ENCODE measurements at places on chromosomes 16 and 17. TPM values are rescaled to one million over a fixed set of nuclear protein-coding genes. Genes with fewer than 3 reads are reported as not detected.

DNA sequence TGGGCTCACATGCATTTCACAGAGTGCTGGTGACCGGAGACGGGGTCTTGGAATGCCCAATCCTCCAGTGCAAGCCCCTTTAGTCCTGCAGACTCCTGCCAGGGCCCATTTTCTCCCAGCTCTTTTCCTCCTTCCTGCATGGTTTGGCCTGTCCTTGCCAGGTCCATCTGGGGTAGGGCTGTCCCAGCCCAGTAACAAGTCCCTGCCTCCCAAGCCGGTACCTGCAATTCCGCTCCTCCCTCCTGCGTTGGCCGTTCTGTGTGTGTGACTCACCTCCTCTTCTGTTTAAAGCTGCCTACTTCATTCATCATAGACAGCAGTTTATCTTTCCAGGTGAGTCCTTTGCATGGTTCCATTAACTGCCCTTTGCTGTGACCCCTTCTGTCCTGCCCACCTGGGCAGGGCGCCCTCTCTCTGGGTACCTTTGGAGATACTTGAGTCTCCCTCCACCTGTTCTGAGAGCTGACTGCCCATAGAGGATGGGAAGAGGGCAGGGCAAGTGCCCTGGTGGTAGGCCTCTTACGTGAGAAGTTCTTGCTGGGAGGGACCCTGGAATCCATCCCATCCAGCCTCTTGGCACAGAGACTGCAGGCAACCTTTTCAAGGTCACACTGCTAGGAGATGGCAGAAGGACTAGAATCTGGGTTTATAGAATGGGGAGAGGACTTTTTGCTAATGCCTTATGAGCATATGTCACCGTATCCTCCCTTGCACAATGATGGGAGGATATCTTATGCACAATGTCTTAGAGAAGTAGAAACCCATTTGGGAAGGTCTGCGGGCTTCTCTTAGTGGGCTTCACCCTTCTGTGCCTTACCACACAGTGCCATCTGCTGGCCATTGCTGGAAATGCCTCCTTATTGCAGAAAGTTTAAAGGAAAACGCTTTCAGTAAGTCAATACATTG, 29.7 kb upstream of the LGALS9 start:
- peak; percentile 72 for DNase-seq

- no peak for DNase-seq
Measured at GRCh38 chr17:63805591-63805990, 21.6 kb upstream of the PSMC5 start.

- DNase-seq: no peak
Measured at GRCh38 chr16:12113523-12114345, 137.2 kb downstream of the SNX29 start.

- DNase-seq: no peak
Measured at GRCh38 chr17:83026311-83026811, 53.0 kb upstream of the METRNL start.

GRCh38 chr17:75876190-75876937, 2.0 kb downstream of the TRIM47 start:
- peak; percentile 96 for DNase-seq

- DNase-seq: no peak
Measured at GRCh38 chr16:47780213-47780875, 319.2 kb downstream of the PHKB start.

- no peak for DNase-seq
Measured at GRCh38 chr17:35453171-35453570, 4.6 kb upstream of the SLFN13 start.

DNA sequence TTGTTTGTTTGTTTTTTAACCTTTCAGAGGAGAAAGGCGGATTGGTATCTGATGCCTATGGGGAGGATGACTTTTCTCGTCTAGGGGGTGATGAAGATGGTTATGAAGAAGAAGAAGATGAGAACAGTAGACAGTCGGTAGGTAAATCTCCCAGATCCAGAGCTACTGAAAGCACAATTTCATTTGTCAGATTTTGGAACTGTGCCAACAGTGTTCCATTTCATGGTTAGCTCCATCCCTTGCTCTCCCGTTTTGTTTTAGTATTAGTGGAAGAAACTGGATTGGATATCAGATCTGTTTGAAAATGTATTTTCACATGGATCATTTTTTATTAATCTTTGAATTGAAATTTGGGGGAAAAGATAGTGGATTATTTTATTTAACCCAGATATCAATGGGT, 1.4 kb downstream of the SAP30BP start:
- no peak for DNase-seq

DNA sequence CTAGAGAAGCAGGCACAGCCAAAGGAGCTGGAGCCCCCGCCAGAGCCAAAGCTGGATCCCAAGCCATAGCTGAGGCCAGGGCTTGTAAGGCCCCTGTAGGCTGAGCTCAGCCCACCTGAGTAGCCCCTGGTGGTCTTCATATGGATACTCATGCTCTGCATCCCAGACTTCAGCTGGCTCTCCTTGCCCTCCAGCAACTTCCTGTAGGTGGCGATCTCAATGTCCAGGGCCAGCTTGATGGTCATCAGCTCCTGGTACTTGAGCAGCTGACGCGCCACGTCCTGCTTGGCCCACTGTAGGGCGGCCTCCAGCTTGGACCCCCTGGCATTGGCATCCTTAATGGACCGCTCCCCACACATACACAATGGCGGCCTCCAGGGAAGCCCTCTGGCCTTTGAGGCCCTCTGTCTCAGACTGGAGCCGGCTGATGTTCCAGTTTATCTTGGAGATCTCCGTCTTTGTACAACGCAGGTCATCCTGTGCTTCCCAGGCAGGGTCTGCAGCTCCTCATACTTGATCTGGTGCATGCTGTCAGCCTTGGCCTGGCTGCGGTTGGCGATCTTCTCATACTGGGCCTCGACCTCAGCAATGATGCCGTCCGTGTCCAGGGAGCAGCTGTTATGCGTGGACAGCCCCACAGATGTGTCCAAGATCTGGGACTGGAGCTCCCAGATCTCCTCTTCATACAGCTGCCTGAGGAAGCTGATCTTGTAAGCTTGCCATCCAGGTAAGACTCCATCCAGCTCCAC, 28.9 kb downstream of the IKZF3 start:
- no peak for DNase-seq

- no peak for DNase-seq
Measured at GRCh38 chr17:46889992-46890564, 32.9 kb upstream of the GOSR2 start.

Gene KCNH4
- total RNA-seq: not detected

Gene KRTAP3-1
- total RNA-seq: not detected

Gene TMEM238L
- not detected for total RNA-seq

Gene SRP68
- total RNA-seq: 200 TPM

Gene ZNF207
- 309 TPM for total RNA-seq

Gene CHST5
- total RNA-seq: 0.10 TPM

Gene NPIPB12
- 170 TPM for total RNA-seq

Data from OCI-LY7 (cell line).